Coronary artery (tissue), 2 donors: ENCODE measurements at places on chromosomes 2 and 18.

GRCh38 chr18:79896738-79897137 is 54.7 kb downstream of the SLC66A2 start:
- DNase-seq: no peak

GRCh38 chr2:219081701-219082331 is 21.1 kb upstream of the IHH start:
- DNase-seq: no peak

DNA sequence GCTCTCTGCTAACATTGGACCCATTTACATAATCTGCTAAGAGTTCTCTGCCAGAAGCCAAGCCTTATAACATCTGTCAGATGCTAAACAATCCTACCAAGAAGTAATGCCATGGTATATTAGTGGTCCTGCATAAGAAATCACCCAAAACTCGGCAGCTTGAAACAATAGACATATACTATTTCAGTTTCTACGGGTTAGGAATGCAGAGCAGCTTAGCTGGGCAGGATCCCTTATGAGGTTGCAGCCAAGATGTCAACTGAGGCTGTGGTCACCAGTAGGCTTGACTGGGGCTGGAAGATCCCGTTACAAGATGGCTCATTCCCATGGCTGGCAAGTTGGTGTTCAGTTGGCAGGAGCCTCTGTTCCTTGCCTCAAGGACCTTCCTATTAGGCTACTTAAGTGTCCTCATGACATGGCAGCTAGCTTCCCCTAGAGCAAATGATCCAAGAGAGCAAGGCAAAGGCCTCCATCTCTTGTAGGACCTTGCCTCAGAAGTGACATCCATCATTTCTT is 25.1 kb upstream of the SOS1 start:
- no peak for DNase-seq

GRCh38 chr2:136310797-136311603 is 193.1 kb upstream of the CXCR4 start:
- DNase-seq: no peak

GRCh38 chr2:222823183-222823930 is 37.5 kb upstream of the ACSL3 start:
- no peak for DNase-seq

GRCh38 chr2:10007435-10007834 is 35.9 kb upstream of the KLF11 start:
- DNase-seq: no peak

DNA sequence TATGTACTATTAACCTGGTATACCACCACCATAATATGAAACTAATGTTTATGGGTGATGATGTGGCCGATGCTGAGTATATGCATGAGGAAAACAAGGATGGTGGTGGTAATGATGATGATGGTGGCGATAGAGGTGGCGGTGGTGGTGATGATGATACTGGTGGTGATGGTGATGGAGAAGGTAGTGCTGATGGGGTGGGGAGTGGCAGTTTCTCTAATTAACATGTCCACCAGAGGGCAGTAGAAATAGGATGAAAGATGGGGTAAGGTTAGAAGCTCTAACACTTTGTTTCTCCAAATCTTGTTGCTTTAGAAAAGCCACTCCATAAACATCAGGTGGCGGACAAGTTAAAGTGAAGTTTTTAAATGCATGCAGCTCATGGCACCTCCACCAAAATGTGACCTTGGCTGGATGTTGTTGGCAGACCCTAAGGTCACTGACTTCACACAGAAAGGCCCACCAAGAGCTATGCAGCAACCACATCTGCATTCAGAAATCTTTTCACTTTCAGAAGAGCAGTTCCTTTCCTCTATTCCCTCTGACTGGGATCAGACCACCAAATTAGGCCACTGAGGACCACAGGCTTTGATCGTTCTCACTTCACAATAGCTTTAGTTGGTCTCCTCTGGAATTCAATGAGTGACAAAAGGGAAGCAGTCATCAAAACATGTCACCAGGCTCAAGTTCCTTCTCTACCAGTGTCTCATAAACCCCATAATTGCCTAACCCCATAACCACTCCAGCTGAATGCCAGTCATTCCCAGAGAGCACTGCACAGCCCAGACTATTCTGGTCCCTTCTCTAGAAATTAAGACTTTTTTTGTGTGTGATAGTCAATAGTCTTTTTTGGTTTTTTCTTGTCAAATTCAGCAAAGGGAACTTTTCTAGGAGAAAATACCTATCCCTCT is 7.5 kb upstream of the BCL11A start:
- DNase-seq: no peak
